ENCODE measurements at places on chromosomes 3 and 15.

- no peak for DNase-seq
Observed at GRCh38 chr15:64180235-64180824, 17.5 kb upstream of the PPIB start.

DNA sequence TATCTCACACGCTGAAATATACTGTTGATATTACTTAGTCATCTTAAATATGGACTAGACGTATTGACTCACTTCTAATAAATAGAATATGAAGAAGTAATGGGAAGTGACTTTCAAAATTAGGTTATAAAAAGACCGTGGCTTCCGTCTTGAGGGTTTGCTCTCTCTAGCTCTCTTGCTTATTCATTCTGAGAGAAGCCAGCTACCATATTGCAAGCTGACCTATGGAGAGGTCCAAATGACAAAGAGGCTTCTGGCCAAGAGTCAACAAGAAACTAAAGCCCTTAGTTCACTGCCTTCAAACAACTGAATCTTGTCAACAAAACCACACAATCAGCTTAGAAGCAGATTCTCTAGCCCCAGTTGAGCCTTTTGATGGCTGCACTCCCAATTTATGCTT lies 46.1 kb downstream of the SLC9C1 start:
- no peak for DNase-seq

DNA sequence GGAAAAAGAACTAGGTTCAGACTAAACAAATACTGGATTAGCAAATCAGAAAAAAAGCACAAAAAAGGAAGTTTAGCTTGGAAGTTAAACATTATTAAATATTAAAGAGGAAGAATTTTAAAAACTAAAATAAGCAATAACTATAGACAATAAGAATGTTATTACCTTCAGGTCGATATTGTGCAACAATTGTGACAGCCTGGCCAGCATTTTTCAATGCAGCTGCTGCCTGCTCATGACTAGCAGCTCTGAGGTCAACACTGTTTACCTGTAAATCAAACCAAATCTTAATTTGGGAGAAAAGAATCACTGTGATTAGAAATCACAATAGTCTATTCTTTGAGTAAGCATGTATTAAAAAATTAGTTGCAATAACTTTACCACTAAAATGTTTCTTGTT lies 75.1 kb upstream of the MELTF start:
- DNase-seq: no peak

DNA sequence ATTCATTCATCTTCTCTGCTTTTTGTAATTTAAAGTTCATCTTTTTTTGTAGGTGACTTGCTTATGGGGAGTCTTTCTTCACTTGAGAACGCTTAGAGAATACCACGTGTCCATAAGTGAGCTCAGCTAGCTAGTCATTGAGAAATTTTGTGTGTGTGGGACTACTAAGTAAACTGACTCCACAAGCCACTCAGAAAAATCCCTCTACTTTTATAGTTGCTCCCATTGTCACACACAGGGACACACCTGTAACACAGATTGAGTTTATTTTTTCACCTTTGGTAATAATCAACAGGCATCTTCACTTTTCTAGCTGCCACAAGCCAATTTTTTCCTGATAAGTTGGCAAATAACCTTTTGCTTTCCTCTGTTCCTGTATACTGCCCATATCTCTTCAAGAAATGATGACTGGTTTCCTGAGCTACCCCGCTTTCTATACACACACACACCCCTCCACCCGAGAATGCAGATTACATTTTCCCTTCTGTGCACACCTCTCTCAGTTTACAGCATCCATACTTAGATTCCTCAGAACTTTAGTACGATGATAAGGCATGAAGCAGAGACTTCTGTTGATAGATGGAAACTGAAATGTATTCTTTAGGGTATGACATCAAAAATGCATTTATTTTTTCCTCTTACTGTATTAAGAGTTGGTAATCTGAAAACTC lies 4.6 kb downstream of the TSC22D2 start:
- DNase-seq: no peak

DNA sequence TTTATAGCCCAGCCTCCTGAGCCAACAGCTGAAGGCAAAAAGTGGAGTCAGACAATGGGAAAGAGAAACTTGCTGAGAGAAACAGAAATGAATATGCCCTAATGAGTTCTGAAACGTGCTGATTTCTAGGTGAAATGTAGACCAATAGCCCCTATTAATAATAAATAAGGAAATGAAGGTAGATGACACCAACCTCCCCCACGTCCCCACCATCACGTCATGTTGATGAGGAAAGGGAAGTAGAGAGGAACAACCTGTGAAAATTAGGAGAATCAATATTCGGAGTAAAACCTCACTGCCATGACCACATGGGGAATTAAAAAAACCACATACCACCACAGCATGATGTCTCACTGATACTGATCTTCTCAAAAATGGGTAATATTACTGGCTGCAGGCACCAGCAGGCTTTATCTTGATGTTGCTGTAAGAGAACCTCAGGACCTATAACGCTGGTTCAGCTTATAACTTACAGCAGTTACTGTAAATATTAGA lies 64.0 kb downstream of the KAT2B start:
- DNase-seq: peak; percentile 12

DNA sequence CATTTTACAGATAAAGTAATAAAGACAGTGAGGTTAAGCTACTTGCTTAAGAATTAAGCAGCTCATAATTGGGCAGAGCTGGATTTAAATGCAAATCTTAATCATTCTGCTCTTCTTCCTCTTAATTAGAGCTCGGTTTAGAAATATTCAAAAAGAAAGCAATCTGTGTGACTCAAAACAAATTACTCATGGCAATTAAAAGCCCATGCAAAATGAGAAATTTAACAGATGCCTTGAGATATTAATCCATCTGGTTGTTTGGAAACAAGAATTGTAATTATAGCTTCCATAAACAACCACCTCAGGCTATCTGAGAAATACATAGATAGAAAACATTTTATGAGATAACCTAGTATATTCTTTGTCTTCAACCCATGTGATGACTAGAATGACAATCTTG lies 44.2 kb upstream of the DCBLD2 start:
- DNase-seq: no peak

- no peak for DNase-seq
Observed at GRCh38 chr15:89042387-89042786, 45.9 kb upstream of the ABHD2 start.

- DNase-seq: no peak
Observed at GRCh38 chr15:98120561-98120960, 160.1 kb downstream of the ARRDC4 start.

- no peak for DNase-seq
Observed at GRCh38 chr3:183080628-183081027, 18.7 kb downstream of the MCCC1 start.

- DNase-seq: no peak
Observed at GRCh38 chr3:45128950-45129349, 17.2 kb downstream of the CDCP1 start.

DNA sequence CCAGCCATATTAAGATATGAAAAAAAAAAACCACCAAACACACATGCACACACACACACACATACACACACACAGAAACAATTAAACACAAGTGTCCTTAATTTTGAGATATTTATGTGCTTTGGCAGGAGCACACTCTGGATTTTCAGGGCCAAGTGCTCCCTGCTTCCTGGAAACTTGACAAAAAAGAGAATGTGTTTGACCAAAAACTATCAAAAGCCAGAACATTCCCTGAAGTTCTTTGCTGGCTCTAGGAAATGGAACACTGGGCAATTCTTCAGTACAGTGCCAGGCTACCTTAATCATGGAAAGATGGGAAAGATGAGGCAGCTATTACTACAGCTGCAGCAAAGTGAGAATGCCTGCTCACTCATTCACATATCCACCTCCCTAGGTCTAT lies 44.6 kb downstream of the P3H2 start:
- no peak for DNase-seq

DNA sequence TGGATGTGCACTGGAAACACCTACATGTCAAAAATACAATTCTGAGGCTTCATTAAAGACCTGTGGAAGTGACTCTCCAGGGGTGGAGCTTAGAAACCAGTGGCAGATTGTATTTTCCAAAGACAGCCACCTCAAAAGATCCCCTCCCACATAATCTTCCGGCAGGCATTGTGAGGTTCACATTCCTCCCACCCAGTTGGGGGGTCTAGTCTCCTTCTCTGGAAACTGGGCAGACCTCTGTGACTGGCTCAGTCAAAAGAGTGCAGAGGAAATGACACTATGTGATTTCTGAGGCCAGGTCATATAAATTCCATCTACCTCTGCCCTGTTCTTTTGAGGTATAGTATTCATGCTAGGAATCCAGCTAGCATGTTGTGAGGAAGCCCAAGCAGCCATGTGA lies 1.9 kb upstream of the CFAP92 start:
- no peak for DNase-seq

DNA sequence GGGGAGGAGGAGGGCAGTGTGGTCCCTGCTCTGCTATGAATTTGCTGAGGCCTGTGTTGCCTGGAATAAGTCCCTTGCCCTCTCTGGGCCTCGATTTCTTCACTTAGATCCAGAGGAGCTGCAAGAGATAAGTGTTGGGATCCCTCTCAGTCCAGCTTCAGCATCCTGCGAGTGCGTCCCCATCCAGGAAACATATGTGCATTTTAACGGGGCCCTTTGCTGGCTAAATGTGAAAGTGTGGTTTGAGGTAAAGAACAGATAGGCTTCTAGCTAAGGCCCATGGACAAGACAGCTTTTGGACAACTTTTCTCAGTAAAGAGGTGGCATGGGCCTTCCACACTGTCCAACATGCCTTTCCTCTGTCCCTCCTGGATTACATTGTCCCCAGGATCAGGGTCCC lies 26.5 kb downstream of the RPLP1 start:
- DNase-seq: no peak

DNA sequence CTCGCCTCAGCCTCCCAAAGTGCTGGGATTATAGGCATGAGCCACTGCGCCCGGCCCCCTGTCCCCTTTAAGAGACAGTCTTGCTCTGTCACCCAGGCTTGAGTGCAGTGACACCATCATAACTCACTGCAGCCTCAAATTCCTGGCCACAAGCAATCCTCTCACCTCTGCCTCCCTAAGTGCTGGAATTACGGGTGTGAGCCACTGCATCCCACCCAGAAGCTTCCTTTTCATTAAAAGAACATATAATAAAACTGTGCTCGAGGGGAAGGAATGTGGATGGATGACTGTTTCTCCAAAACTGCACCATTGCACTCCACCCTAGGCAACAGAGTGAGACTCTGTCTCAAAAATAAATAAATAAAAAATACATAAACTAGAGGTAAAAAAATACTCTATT lies 70.1 kb downstream of the NCEH1 start:
- no peak for DNase-seq

DNA sequence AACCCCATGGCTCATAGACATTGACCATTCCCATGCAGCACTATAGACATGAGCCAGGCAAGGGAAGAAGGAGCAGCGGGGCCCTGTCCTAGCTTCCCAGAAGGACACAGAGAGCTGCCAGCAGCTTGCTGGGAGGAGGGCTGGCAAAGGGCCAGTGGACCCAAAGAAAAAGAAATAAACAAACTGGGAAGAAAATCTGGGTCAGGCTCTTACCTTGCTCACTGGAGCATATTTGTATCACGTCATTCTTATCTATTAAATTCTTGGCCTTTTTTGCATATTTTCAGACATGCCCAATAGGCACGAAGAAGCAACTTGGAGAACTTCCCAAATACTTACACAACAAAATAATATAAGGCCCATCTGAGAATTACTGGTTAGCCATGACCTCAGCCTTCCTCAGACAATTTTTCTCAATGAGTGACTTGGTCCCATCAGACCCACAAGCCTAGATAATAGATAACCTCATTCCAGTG lies 28.4 kb downstream of the RASGRP1 start:
- DNase-seq: no peak

DNA sequence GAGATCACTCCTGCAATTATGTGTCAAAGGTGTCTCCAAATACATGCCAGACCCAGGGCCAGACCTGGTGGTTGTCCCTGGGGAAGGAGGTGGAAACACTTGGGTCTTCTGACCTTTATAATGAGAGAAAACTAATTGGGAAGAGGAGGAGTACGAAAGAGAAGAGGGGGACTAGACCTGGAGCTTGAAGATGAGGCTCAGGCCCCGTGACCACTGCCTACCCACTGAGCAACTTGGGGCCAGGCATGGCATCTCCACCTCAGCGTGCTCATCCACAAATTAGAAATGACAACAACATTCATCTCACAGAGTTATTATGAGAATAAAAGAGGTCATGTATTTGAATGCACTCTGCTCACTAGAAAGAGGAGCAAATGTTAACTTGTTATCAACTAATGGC lies 19.4 kb upstream of the SPTBN5 start:
- no peak for DNase-seq

DNA sequence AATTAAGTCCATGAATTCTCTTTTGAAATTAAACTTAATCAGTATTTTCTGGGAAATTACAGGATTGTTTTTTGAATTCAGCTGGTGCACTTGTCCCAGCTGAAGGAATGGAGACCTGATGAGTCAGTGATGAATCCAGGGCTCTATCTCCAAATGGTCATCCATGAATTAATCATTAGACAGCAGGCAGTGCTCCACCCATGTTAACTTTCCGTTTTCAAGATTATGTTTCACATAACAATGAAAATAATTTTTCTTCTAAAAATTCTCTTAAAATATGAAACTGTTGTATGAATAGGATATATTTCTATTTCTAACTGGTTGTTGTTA lies 13.9 kb upstream of the PAQR9 start:
- DNase-seq: no peak

- DNase-seq: no peak
Observed at GRCh38 chr15:96554541-96554940, 224.0 kb downstream of the NR2F2 start.

GRCh38 chr3:15071699-15072098 lies 6.6 kb upstream of the MRPS25 start:
- DNase-seq: no peak

DNA sequence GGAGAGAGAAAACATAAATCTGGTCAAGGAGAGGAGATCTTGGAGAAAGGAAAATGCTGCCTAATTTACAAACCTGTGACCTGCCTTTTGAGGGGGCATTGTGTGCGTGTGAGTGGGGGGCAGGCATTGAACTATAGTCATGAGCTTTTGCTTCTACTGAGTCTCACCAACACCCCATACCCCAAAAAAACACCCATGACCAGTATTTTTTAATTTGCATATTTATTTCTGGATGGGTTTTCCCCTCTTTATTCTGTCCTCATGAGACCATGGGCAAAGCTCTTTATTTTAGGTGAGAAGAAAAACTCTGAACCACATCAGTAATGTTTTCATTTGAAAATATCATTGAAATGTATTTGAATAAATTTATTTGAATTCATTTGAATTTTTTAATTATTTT lies 20.6 kb downstream of the CD80 start:
- no peak for DNase-seq

GRCh38 chr3:30354972-30355371 lies 251.4 kb upstream of the TGFBR2 start:
- DNase-seq: no peak

DNA sequence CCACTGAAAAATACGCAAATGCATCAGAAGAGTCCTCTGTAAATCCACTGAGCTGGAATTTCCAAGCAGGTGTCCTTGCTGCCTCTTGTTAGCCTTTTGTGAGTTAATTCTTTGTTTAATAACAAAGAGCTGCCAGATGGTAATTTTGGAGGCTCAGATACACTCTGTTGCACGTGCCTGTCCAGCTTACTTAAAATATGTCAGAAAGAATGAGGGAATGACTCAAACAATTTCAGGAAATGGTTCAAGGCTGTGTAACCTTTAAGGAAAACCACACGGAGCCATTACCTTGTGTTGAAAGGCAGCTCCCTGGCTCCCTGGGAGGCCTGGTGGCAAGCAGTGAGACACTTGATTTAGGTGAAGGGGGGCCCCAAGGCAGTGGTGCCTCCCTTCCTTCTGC lies 302.2 kb upstream of the CTDSPL start:
- no peak for DNase-seq
